ENCODE measurements at places on chromosomes 13 and 19.

DNA sequence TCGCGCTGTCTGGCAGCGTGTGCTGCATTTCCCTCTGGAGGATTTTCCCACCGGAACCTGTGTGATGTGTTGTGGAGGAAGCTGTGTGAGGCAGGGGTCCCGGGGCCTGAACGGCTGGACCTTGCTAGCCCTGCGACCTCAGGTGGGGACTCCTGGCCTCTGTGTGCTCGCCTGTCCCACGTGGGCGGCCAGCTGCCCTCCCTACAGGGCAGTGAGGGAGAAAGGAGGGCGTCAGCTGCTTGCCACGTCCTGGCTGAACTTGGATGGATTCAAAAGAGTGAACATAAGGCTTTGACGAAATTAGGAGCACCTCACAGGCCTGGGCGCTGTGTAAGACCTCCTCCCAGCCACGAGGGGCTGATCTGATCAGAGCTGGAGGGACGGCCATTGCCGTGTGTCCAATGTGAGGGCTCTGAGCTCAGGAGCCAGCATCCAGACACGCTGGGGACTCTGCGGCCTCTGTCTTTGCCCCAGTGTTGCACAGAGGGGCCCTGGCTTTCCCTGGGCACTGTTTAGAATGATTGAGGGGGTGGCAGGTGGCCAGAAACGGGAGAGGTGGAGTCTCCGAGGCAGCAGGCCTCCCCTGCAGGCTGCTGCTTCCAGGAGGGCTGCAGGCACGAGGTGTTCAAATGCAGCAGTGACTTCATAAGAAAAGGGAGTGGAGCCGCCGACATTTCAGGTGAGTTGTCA lies 13.0 kb downstream of the TFDP1 start:
- no peak for DNase-seq

- peak; percentile 73 for DNase-seq
These were observed 31.5 kb upstream of the HIF3A start for GRCh38 chr19:46265217-46265828.

DNA sequence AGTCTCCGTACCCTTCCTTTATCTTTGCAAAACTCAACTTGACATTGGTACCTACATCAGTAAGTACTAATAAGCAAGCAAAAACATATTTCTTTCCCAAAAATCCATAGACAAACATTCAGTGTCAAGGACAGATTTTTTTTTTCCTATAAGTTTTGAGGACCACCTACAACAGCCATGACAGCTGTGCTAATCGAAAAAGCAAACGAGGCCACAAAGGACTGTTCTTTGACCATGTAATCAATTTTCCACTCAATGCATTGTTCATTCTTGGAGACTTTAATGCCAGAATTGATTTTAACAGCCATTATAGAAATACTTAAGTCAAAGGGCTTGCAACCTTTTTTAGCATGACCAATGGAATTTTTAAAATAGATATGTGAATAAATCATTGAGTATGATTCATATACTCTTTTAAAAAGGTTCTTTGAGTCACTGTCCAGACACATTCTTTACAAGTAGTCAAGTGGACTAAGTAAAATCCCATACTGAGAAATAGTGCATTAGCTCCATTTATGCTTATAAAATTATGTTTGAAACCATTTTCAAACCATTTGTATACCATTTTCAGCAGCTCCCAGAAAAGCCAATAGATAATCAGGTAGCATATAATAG lies 323.9 kb downstream of the MZT1 start:
- peak; percentile 36 for DNase-seq

DNA sequence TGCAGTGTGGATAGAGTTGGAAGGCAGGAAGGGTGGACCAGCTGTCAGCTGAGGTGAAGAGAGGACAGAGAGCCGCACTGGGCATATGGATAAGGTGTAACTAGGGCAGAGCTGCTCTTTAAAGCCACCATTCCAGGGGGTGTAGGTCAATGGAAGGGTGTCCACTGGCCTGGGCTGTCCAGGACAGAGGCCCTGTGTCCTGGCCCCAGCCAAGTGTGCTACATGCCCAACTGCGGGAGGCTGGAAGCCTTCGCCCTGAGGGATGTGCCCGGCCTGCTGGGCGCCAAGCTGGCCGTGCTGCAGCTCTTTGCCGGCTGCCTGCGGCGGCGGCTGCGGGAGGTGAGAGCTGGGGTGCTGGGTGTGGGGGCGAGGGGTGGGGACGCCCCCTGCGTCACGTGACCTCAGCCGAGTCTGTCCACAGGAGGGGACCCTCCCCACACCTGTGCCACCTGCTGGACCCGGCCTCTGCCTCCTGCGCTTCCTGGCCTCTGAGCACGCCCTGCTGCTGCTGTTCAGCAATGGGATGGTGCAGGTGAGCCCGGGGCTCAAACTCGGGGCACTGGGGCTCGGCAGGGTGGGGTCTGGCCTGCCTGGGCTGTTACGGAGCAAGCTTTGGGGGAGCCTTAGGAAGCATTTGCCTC lies 9.8 kb downstream of the PLK5 start:
- DNase-seq: no peak

- no peak for DNase-seq
These were observed 189.0 kb downstream of the LMO7 start for GRCh38 chr13:75825161-75825560.

DNA sequence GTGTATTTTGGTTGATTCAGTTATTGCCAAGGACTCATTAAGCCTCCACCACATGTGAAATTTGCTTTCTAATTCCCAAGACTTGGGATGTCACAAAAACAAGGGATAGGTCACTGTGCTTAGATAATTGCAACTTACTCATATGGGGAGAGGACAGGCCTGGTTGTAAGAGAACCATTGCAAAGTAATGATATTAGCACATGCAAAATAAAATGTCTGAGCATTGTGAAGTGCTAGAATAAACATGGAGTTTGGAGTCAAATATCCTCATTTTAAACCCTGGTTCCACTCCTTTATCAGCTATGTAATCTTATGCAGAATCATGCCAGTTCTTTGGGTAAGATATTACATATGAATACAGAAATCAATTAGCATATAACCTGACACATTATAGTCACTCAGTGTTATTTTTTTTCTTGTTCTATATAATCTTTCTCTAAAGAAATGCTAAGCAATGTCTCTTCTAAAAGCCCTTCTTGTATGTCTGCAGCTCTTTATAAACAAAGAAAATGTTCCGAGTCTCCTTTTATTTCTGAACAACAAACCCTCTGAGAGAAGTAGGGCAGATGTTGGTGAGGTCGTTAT lies 5.5 kb downstream of the CBY2 start:
- no peak for DNase-seq

DNA sequence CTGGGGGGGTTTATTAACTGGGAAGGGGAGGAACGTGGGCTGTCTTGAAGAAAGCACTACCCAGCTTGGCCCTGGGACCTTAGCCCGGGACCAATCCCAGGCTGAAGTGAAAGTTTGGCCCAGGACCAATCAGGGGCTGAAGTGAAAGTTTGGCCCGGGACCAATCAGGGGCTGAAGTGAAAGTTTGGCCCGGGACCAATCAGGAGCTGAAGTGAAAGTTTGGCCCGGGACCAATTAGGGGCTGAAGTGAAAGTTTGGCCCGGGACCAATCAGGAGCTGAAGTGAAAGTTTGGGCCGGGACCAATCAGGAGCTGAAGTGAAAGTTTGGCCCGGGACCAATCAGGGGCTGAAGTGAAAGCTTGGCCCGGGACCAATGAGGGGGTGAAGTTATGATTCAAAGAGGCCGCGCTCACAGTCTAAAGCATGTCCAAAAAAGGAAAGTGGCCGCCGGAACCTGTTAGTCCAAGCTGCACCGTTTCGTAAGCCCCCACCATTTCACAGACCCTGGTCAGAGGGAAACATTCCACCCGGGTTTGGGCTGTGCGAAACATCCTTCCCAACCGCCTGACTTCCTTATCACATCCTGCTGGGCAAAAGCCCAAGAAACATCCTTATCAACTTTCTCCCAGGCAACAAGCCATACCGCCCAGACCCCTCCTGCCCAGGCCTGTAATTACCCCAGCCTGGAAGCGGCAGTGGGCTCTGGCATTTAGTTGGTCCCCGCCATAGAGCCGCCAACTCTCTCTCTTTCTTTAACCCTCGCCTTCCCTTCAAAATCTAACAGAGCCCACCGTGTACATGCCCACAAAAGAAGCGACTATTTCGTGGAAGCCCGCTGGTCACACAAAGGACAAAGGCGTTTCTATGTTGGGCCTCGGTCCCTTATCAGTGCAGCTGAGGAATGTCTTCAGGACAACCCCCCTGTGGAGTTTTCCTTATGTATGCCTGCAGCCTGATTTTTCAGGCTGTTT lies 1.1 kb downstream of the ZNF850 start:
- DNase-seq: peak; percentile 95

DNA sequence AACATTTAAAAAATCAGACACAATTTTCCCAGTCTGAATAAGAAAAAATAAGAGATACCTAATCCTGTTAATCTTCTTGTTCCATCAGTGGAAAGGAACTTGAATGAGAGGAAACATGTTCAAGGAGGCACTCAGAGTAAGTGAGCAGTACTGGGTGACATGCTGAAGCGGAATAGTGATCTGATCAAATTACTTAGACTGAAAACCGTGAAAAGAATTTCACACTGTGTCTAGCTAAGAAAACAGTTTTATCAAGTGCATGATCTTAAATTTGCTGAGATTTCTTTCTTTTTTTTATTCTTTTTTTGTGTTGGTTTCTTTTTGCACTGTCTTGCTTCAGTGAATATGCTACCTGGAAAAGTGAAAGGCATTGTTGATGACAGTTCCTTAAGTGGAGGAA lies 249.5 kb upstream of the SLC10A2 start:
- no peak for DNase-seq

DNA sequence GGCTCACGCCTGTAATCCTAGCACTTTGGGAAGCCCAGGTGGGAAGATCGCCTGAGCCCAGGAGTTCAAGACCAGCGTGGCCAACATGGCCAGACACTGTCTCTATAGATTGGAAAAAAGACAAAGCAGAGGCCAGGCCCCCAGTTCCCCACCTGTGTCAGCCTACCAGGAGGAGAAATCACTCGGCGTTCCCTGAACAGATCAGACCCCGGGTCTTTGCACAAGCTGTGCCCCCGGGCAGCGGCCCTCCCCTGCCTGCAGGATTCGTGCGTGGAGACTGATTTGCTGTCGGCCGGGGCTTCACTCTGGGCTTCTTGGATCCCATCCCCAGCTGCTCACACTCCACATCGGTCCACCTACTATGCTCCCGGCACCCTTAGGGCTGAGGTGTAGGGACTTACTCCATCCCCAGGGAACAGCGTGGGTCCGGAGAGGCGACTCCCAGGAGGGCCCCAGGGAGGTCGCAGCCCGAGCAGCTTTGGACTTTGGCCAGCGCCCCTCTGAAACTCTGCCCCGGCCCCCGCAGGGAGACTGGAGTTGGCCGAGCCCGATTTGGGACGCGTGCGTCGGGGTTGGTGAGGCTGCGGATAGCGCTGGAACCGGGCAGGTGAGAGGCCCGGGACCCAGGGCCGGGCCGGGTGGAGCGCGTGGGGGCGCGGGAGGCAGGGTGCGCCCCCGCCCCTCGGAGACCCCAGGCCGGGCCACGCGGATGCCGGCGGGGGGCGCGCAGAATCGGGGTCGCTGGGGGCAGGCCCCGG lies 515 bp upstream of the EFNA2 start:
- DNase-seq: no peak

GRCh38 chr13:95343944-95344343 lies 42.7 kb upstream of the ABCC4 start:
- DNase-seq: peak; percentile 31

GRCh38 chr19:30059741-30060457 lies 117.9 kb downstream of the URI1 start:
- DNase-seq: no peak

GRCh38 chr13:61954092-61954491 lies 538.4 kb upstream of the PCDH20 start:
- peak; percentile 6 for DNase-seq

DNA sequence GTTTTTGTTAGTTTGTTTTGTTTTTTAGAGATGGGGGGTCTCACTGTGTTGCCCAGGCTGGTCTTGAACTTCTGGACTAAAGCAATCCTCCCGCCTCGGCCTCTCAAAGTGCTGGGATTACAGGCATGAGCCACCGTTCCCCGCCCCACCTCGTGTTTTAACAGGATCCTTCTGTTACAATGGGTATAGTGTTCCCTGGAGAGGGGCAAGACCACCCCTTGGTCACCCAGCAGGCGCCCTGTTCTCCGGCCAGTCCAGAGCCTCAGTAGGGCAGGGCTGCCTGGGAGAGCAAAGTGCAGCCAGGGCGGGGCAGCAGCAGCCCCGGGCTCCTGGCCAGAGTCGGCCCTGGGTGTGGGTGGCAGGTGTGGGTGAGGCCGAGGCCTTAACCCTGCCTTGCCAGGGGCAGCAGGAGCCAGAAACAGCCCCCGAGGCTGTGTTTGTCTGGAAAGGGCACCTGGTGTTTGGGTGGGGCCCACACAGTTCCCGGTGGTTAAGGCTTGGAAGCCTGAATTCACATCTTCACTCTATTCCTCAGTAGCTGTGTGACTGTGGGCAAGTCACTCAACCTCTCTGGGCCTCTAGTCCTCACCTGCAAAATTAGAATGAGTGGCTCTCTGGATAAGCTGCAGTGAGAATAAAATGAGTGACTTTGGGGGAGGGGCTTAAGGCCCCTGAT lies 7.2 kb downstream of the VASP start:
- no peak for DNase-seq

DNA sequence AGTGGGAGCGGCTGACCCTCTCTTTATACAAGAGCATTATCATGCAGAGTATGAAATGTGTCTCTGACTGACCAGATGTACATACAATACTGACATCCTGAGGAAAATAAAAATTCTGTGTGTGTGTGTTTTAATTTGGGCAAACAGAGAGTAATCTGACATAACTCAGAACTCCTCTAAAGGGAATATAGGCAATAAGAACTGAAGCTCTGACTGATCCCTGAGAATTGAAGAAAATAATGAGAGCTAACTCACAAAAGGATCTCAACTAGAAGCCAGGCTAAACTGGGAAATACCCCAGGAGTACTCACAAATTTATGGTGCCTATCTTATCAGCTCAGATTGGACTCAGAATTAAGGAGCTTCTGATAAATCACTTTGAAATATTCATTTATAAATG lies 539.9 kb downstream of the OLFM4 start:
- no peak for DNase-seq

GRCh38 chr13:24097064-24097463 lies 63.5 kb upstream of the SPATA13 start:
- DNase-seq: peak; percentile 13

DNA sequence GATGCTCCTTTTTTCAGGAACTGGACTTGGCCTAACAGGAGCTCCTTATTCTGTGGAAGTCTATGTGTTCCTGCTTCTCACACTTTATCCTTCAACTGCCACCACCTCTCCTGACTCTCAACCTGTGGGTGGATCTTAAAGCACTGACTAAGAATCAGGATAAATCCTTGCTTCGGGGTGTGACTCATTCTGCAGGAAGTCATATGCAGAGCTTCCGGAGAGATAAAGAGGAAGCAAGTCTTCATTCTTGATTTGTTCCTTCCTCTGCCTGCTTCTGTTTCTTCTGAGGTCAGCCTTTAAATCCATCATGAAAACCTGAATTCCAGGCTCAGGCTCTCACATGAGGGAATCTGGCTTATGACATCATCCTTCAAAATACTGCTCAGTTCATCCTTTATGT lies 137.1 kb upstream of the ATXN8OS start:
- peak; percentile 38 for DNase-seq

GRCh38 chr13:81184556-81185265 lies 843.8 kb upstream of the SPRY2 start:
- DNase-seq: peak; percentile 3

Measured in iris pigment epithelial cell (primary cell).